ENCODE measurements at places on chromosomes 1 and 21. TPM values are rescaled to one million over a fixed set of nuclear protein-coding genes. Genes with fewer than 3 reads are reported as not detected.

DNA sequence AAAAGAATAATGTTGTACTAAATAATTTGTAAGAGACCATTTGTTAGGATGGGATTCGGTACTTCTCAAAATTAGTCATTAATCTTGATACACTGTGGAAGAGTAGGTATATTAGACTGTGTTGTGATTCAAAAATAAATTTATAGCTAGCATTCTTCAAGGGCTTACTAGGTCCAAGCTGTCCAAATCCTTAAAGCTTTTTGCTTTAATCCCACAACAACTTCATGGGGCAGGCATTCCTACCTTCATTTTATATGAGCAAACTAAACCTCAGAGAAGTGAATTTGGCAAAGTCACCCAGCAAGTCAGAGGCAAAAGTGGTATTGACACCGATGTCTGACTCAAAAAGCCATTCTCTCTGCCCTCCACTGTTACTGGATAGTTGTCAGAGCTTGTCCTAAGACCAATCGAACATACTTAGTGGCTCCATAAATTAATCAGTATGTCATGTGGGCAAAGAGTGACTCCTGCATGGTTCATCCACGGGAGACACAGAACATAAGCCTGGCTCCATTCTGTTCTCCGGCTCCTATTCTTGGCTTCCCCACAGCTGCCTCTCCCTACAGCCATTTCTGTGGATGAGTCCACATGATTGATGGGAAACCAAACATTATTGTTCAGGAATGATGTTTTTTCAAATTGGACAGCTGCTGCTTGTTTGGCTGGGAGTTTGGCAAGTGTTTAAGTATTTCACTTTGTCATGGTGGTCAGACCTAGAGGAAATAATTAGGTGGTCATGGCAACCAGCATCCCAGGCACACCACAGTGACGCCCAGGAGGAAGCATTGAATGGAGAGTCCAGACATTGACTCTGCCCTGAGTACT is 133.4 kb upstream of the FGGY start:
- no peak for DNase-seq

- DNase-seq: no peak
Observed at GRCh38 chr1:10457875-10458274, 8.0 kb downstream of the CORT start.

GRCh38 chr1:1954831-1955441 is 35.9 kb upstream of the TMEM52 start:
- DNase-seq: no peak

Gene KRTAP7-1
- total RNA-seq: not detected

DNA sequence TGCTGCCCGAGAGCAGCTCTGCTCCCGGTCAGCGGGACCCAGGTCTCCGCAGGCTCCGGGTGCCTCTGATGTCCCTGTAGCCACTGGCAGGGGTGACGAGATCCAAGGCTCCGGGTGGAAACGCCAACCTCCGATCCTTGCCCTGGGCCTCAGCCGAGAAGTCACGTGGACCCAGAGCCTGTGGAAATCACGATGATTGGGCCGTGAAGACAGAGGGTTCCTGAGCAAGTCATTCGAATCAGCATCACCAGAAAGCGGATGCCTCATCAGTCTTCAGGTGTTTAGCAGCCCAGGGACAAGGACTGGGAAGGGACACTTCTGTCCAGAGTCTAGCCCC is 12.5 kb downstream of the LRRC3 start:
- no peak for DNase-seq

Gene CD1C
- total RNA-seq: not detected

GRCh38 chr1:201353186-201353940 is 24.1 kb downstream of the TNNT2 start:
- peak; percentile 65 for DNase-seq

Gene FHAD1
- total RNA-seq: 6.9 TPM

DNA sequence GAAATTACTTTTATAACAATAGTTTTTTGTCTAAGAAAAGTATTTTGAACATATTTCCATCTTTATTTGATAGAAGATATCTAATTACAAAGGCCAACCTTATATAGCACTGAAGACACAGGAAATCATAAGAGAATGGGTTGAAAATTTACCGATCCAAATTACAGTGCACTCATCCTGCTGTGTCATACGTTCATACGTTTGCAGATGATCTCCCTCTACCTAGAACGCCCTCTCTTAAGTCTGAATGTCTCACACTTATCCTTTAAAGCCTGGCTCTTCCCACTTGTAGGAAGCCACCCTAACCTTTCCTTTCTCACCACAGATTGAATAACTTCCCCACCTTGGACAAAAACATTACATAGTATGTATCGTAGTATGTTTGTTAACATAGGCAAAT is 9.3 kb downstream of the ASH1L start:
- DNase-seq: no peak

Gene IL23R
- total RNA-seq: not detected

Gene PTPN14
- 59.2 TPM for total RNA-seq

Gene ZNF695
- total RNA-seq: 9.8 TPM

Gene PDE4DIP
- 28.1 TPM for total RNA-seq

- no peak for DNase-seq
Observed at GRCh38 chr1:15714406-15715136, 21.5 kb upstream of the SLC25A34 start.

Gene KLF17
- total RNA-seq: not detected

GRCh38 chr1:2971609-2972008 is 49.7 kb upstream of the ACTRT2 start:
- no peak for DNase-seq

DNA sequence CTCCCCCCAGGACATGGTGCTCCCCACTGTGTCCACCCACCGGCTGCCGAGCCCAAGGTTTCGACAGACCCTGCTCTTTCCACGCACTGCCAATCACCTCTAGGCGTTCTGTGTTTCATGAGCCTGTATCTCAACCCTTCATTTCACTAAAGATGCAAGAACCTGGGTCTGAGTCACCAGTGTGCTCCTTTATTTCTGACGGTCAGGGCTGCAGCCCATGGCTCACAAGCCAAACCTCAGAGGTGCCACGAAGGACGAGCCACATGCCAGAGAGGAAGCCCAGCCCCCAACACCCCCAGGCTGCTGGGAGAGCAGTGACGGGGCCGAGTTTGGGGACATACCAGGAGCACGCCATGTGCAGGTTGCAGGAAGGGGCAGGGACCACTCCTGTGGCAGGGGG is 79.2 kb upstream of the ARHGEF16 start:
- DNase-seq: no peak

GRCh38 chr1:231679109-231679508 is 52.5 kb downstream of the DISC1 start:
- DNase-seq: no peak

Gene ANKRD35
- total RNA-seq: 1.2 TPM

Gene TMEM54
- 102 TPM for total RNA-seq

- no peak for DNase-seq
Observed at GRCh38 chr1:187153047-187153446, 324.3 kb downstream of the PLA2G4A start.

- DNase-seq: no peak
Observed at GRCh38 chr1:236089046-236089773, 24.3 kb upstream of the NID1 start.

- no peak for DNase-seq
Observed at GRCh38 chr21:39149882-39150281, 33.4 kb downstream of the PSMG1 start.

DNA sequence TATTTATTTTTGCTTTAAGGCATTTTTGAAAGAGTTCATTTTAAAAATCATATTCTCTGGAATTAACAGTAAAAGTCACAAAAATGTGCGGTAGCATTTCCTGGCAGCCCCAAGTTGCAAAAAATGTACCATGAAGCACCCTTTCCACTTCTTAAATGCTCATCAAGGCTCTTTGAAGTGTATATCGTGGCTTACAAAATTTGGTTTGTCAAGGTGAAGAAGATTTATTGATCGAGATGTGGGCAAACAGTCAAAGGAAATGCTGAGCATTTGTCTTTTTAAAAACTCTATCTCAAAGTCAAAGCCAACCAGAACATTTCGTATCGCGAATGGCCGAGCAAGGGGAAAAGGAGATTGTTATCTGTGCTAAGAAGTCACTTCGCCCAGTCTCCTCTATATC is 277.5 kb upstream of the KAZN start:
- DNase-seq: no peak

- DNase-seq: no peak
Observed at GRCh38 chr1:224781800-224782199, 147.7 kb upstream of the DNAH14 start.

Gene TRIM67
- not detected for total RNA-seq

- no peak for DNase-seq
Observed at GRCh38 chr1:210730023-210730422, 401.3 kb downstream of the HHAT start.

DNA sequence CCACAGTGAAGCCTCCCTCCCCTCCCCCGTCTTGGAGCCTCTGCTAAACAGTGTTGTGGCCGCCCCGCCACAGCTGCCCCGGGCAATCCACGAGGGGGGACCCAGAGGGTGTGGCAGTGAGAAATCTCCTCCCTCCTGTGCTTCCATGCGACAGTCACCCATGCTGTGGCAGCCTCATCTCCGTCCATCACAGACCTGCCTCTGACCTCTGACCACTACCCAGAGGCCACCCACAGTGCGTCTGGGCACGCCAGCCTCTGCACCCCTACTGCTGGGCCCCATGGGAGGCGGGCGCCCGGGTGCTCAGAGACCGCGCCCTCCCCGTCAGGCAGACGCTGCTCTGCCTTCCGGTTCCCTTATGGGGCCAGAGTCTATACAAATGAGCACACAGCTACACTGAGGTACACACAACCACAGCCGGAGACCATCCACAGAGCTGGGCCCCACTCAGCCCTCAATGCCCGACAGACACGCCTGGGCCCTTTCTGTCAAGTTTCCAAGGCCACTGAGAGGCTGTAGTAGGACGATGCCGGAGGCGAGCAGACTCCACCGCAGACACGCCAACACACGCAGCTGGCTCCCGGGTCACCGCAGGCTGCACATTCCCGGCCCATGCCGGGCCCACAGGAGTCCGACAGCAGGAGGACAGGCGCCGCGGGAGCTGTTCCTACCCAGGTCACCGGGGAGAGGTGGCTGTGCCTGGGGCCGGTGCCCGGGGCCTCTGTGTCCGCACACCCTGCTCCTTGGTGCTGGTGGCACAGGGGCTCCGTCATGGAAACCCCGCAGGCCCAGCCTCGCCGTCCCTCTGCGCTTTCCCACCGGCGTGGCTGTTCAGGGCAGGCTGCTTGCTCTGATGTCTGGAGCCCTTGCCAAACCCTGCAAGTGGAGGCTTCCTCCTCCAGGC is 23.9 kb upstream of the TMEM52 start:
- DNase-seq: no peak

DNA sequence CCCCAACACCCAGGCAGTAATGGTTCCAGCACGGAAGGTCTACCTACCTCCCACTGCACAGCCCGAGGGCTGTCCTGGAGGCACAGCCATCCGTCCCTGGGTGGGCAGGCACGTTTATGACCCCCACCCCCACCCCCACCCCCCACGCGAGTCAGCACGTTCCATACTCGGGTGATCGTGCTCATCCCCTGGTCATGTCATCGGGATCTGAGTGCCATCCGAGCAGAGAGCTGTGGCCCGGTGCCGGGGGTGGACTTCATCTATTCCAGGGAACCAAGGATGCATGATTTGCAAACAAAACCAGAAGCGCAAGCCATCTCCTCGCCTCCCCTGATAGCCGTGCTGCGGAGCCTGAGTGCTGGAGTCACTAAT is 1.1 kb downstream of the TSPEAR start:
- DNase-seq: no peak

DNA sequence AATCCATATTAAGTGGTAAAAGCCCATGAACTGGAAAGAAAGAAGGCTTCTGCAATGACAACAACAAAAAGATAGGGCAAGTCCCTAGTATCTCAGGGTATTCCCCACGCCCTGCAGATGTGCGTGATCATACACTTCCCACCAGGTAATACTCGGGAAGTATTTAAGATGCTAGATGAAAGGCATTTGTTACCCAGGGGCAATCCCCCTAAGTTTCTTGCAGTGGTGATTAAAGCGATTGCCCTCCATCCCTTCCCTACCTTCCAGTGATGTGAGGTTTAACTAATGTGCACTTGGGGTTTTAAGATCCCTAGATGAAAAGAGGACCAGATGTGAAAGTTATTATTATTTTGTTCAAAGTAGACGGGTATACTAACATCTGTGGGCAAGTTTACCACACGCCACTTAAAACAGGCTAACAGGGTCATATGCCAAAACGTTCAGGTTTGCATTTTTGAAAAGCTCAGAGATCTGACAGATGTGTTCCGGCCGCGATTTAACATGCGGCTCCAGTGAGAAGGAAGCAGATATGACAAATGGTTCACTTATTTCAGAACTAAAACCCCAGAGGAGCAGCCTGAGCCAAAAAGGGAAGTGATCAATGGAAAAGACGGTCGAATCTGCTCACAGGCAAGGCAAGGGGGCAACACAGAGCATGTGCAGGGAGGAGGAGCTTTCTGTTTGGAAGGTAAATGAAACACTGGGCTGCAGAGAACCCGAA is 17.4 kb downstream of the TIAM1 start:
- no peak for DNase-seq

Gene SLC9A1
- total RNA-seq: 17.9 TPM

GRCh38 chr1:43206600-43207228 is 34.6 kb downstream of the CFAP57 start:
- DNase-seq: peak; percentile 98

GRCh38 chr1:178543290-178543607 is 30.3 kb downstream of the TEX35 start:
- DNase-seq: no peak

Data from PC-9 (cell line).